ENCODE measurements at places on chromosomes 6 and 20.

DNA sequence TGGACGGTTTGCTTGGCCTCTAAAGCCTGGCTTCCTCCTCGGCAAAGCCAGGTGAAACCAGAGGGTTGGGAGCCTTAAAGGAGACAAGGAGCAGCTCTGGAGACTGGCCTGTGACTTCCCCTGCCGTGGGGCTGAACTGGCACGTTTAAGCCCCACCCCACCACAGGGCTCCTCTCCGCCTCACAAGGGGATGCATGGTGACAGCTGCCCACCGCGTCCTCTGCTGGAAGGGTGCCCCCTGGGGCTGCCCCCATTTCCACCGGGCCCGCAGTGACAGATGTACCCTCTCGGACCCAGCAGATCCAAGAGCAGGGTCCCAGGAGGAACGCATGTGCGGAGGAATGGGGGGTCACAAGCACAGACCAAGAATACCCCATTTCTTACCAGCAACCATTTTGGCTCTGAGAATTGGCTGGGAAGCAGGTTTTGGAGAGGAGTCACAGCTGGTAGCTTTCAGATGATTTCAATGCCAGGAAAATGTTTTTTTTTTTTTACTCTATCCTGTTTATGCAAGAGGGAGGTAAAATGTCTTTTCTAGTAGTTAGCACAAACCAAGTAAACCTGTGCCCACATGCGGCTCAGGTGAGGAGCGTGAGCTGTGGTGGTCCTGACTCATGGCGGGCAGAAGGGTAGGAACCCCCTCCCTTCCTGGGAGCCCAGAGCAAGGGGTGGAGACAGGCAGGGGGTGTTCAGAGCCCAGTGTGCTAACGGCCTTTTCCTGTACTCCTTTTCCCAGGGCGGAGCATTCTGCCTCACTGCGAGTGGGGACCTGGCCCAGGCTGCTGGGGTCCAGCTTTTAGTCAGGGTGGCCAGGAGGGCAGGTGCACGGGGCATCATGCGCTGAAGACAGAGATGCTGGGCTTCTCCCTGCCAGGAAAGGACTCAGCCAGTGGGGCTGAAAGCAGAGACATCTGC is 33.0 kb downstream of the FRMD1 start:
- no peak for DNase-seq

GRCh38 chr6:21305893-21306332 is 287.6 kb upstream of the SOX4 start:
- DNase-seq: peak; percentile 70

DNA sequence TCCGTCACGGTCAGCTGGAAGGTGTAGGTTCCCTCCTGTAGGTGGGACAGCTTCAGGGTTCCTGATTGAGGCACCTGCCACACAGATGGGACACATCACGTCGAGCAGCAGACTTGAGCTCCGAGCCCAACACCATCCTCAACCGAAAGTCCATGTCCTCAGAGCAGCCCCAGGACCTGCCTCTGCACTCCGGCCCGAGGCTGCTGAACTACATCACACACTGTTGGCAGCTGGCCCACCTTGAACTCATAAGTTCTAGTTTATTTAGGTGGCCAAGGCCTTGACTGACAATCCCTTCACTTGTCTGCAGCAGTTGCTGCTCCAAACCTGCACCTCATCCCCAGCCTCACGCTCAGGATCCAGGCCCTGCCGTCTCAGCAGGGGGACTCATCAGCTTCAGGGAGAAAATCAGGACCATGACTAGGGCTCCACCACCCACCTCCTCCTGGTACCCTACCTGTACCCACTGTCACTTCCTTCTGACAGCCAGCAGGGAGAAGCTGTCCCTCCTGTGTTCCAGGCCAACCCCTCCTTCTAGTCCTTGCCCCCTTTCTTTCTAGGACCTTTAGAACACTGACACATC is 21.0 kb downstream of the LRP11 start:
- no peak for DNase-seq

GRCh38 chr20:10679269-10679668 is 5.5 kb upstream of the JAG1 start:
- no peak for DNase-seq

GRCh38 chr6:26516481-26517427 is 16.7 kb downstream of the BTN1A1 start:
- DNase-seq: no peak

DNA sequence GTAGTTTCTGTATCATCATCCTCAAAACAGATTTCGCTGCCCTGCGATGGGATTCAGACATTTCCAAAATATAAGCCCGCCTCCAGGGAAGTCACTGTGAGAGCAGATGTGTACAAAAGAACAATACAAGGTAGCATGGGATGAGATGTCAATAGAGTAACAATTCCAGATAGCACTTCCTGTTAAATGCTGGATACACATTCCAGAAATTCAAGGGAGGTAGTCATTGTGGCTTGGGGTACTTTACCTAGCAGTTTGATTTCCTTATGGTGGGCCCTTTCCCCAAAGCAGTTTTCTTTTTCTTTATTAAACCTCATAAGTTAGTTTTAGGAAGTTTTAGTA is 2.5 kb downstream of the RNF217 start:
- no peak for DNase-seq

DNA sequence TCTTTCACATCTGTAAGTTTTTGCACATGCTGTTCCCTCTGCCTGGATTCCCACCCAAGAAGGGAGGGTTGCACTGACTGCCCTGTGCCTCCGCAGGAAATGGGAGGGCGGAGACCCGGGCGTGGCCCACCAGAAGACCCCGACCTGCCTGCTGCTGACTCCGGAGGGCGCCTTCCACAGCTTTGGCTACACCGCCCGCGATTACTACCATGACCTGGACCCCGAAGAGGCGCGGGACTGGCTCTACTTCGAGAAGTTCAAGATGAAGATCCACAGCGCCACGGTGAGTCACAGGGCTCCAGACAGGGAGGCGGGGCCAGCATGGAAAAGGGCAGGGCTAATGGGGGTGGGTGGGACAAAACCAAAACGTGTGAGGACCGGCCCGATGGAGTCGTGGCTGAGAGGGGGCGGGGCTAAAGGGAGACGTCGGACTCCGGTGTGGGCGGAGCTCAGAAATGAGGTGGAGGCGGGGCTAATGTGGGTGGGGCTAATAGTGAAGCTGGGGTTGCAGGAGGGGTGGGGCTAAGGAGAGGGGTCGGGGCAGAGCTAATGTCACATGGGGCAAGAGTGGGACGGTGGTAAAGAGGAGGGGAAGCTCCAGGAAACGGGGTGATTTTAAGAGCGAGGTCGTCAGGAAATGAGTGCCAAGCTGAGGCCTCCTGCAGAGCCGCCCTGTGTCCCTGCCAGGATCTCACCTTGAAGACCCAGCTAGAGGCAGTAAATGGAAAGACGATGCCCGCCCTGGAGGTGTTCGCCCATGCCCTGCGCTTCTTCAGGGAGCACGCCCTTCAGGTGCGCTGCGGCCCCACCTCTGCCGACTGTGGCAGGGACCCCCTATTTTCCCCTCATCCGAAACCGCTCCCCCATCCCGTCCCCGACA is 12.6 kb downstream of the HSPA12B start:
- no peak for DNase-seq

DNA sequence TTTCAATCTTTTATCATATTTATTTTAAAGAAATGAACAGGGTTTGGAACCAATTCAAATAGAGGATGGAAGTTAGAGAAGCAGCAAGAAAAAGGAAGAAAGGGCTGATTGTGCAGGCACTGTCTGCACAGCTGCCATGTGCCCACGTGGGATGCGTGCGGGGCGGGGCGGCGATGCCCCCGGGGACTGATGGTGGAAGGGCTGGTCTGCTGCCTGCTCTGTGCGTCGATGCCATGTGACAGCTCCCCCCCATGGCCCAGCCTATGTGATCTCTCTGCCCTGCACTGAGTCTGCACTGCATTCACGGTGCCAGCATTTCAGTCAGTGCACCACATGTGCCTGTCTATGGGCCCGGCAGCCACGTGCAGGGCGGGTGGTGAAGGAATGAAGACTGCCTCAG is 96.4 kb downstream of the IRF4 start:
- no peak for DNase-seq
